ENCODE measurements at places on chromosomes 2 and 18.

DNA sequence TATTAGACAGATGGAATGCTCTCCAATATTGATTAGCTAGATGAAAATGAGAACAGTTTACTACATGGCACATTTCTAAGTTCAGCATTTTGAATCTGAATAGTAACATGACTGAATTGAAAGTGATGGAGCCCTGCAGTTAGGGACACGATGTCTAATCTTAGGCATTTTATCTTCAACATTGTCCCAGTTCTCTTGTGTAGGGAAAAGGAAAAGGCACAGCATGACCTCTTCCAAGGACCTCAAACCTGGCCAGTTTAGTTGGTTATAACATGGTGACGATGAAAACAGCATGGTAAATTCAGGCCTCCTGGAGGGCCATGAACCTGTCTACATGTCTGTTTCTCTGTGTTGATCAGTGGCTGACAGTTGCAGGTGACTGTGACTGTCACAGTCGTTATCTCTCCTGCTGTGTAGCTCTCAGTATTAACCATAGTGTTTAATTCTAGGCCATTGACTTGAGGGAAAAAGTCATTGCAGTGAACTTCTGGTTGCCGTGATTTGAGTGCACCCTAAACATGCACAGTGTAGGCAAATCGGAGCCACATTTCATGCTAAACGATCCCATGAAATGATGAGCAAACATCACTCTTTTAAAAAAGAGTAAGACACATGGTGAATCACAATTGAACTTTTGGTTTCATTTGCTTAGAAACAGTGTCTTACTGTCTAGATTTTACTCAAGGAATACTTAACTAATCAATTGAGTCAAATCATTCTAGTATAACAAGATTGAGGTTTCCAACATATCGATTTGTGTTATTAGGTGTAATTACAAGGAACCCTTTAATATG lies 129.7 kb downstream of the PHLPP1 start:
- DNase-seq, result no peak

DNA sequence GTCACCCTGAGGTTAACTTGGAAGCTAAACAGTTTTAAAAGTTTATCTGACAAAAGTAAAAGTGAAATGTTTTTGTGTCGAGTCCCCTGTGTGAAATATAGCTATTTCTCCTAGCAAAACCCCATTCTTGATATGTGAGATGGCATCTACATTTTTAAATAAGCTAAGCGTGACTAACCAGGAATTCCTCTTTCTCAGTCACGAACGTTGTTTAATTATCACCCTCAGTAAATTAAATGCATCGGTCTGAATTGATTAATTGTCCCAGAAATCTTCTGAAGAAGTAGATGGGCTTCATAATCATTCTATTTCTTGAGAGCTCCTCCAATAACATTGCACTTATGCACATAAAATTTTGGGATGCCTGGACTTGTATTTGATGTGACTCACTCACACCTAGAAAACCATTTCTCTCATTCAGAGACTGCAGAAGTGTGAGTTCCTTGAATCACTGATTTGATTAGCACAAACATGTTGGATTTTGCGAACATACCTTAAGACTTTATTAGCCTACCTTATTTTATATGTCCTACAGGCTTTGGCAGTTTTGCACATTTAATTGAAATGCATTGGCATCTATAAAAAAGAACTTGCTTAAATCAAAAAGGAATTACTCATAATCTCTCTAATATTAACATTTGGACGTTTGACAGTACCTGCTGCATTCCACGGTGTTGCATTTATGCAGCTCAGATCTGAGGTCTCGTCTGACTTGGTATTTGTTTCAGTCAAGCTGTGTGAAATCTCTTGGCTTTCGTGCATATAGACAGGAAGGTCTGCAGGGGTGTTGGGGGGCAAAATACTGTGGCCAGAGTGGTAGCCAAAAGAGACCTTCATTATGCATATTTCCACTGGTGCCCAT lies 475.2 kb downstream of the EPHA4 start:
- no peak for DNase-seq

DNA sequence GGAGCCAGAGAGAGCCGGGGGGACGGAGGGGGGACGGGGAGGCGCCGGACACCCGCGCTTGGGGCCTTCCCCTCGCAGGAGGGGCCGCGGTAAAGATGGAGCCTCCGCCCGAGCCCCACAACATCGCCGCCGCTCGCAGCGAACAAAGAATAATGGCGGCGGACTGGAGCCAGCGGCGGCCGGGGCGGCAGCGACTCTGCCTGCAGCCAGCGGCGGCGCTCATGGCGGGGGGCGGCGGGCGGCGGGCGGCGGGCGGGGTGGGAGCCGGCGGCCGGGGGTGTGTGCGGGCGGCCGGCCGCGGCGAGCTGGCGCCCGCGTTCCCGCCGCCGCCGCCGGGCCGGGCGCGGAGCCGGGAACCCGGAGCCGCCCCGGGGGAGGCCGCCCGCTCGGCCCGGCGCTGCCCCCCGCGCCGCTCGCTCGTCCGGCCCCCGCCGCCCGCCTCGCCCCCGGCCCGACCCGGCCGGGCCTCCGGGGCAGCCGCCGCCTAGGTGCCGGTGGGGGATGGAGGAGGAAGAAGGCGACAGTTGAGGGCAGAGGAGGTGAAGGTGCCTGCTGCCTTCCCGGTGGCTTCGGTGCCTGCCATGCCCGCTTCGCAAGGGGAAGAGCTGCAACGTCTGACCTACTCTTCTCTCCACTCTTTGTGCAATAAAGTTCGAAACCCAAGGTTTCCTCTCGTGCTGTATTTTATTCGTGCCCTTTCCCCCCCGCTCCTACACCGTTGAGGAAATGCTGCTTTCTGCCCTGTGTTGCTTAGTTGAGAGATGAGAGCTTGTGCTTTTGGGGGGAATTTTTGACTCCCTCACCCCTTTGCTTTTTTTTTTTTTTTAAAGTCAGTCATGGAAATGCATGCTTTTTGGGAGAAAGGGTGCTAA lies 634 bp downstream of the CREB1 start:
- DNase-seq, result peak; percentile 20

DNA sequence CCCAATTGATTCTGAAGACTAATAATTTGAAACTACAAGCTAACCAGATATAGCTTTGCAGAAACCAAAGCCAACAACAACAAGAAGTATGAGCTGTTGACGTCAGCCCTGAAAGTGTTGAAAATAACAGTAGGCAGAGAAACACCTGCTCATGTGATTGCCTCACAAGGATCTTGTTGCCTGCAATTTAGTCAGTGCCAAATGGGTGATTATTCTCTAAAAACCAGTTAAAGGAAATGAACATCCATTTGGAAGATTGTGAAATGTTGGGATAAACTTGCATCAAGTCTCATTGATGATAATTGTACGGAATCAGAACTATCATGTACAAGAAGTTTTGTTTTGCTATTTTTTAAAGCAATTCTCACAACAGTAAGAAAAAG lies 2.8 kb downstream of the CYTIP start:
- no peak for DNase-seq

DNA sequence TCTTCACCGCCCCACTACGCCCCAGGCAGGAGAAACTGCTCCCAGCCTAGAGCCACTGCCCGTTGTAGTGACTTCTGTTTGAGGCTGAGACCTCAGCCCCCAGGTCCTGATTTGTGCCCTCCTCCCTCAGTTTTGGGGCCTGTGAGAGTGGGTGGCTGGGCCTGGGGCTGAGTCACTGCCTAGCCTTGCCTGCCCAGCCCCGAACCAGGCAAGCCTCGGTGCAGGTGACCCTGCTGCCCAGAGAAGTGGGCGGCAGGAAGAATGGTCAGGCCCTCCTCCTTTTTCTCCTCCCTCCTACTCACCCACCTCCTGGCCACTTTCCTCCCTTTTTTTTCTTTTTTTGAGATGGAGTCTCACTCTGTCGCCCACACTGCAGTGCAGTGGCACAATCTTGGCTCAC lies 66.6 kb downstream of the ZFP36L2 start:
- DNase-seq, result no peak

- no peak for DNase-seq
Measured at GRCh38 chr2:203798296-203799087, 69.1 kb upstream of the CTLA4 start.

GRCh38 chr18:2625217-2625616 lies 30.3 kb upstream of the SMCHD1 start:
- no peak for DNase-seq

GRCh38 chr18:10739152-10739551 lies 213.3 kb downstream of the NAPG start:
- DNase-seq, result no peak

- DNase-seq, result no peak
Measured at GRCh38 chr2:111022633-111023032, 98.1 kb upstream of the BCL2L11 start.

DNA sequence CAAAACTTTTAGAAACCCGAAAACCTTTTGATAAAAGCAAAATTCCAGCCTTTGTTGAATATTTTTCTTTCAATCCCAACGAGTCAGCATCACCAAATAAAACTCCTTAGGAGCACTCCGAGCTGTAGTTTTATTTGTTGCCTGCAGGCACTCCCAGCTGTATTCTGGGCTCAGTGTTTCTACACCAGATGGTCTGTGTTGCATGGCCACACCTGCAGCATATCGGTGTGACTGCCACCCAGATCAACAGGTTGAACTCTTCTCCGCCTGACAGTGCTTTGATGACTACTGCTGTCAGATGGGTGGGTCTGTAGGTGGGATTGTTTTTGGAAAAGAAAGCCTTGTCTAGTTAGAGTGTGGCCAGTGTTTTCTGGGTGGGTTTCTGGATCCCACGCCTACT lies 32.7 kb downstream of the APCDD1 start:
- DNase-seq, result no peak

DNA sequence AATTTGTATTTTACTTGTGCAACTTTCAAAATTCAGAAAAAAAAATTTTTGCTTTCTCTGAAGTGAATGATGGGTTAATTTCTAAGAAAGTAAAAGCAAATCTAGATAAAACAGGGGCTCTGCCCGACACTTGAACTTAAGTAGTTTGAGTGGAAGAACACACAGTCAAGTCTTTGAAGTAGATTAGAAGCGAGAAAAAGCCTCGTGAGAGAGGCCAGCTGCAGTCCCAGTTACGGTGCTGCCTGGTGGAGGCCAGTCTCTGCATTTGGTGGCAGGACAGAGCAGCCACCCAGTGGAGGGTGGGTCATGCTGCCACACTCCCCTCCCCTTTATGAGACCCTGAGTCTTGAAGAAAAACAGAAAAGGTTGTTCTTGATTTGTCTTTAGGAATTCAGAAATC lies 81.8 kb downstream of the INPP5D start:
- DNase-seq, result no peak

- DNase-seq, result no peak
Measured at GRCh38 chr2:72126186-72127100, 21.2 kb downstream of the CYP26B1 start.

DNA sequence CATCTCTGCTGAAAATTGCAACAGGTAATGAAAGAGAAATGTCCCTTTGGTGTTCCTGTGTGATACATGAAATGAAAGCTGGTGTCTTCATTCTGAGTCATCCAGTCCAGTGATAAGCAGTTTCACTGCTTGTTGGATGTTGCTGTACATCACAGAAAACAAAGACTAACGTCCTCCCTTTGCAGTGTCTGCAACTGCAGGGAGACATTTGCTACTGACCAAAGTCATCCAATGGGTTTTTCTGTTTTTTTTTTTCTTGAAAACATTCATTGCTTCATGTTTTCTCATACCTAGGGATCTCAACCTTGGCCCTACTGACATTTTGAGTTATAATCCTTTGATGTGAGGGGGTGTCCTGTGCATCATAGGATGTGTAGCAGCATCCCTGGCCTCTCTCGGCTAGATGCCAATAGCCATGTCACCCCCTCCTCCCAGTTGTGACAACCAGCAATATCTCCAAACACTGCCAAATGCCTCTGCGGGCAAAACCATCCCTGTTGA lies 63.6 kb upstream of the FZD5 start:
- peak; percentile 26 for DNase-seq

- no peak for DNase-seq
Measured at GRCh38 chr2:121696410-121696930, 40.2 kb downstream of the NIFK start.

- no peak for DNase-seq
Measured at GRCh38 chr2:216553093-216553478, 54.4 kb downstream of the RPL37A start.

GRCh38 chr2:42934580-42935186 lies 142.3 kb upstream of the HAAO start:
- no peak for DNase-seq

DNA sequence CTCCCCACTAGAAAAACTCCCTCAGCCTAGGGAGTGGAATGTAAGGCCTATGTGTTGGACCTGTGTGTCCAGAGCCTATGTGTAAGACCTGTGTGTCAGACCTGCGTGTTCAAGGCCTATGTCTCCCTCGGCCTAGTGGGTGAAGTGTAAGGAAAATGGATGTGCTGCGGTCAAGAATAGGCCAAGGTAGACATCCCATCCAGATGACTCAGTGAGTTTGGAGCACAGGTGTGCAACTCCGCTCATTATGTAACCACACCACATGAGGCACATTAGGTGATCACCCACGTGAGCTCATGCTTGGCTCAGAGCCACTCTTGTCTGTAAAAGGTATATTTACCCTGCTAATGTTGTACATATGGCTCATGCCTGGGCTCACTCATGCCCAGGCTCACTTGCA lies 565.3 kb upstream of the CRIM1 start:
- no peak for DNase-seq

GRCh38 chr2:85216927-85217326 lies 83.7 kb downstream of the TCF7L1 start:
- DNase-seq, result no peak

DNA sequence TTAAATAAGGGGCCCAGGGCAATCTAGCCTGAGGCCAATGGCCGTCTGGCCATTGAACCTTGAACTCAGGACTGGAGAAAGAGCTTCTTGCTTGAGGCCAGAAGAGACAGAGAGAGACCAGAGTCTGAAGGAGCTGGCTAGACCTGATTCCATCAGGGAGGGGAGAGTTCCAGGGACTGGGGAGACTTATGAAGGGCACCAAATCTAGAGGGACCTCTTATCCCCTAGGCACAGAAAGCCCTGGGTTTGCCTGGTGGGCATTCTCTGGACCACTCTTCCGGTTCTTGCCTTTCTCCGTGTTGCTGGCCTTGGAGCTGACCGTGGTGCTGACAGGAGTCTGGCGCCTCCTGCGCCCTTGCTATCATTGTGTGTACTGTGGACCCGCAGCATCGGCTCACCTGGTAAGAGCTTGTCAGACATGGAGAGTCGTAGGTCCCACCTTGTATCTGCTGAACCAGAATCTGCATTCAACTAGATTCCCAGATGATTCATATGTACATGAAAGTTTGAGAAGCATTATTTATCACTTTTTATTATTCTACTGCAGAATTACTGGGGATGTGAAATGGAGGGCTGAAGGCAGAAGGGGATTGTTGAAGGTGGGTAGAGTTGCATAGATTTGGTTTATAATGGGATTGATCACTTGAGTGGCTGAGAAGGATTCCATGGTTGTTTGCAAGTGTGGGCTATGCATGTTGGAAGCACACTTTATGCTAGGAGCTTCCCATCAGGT lies 4.3 kb upstream of the TRPM8 start:
- no peak for DNase-seq

All from GM12892 (cell line).